Femur (tissue), 1 donor: ENCODE measurements at places on chromosomes 12 and 14.

GRCh38 chr12:38053113-38053512, 263.5 kb upstream of the ALG10B start:
- DNase-seq, result no peak

GRCh38 chr14:69666690-69667211, 55.4 kb downstream of the SUSD6 start:
- no peak for DNase-seq

- DNase-seq, result no peak
These were observed 27.4 kb downstream of the BCL2L14 start for GRCh38 chr12:12097891-12098690.

DNA sequence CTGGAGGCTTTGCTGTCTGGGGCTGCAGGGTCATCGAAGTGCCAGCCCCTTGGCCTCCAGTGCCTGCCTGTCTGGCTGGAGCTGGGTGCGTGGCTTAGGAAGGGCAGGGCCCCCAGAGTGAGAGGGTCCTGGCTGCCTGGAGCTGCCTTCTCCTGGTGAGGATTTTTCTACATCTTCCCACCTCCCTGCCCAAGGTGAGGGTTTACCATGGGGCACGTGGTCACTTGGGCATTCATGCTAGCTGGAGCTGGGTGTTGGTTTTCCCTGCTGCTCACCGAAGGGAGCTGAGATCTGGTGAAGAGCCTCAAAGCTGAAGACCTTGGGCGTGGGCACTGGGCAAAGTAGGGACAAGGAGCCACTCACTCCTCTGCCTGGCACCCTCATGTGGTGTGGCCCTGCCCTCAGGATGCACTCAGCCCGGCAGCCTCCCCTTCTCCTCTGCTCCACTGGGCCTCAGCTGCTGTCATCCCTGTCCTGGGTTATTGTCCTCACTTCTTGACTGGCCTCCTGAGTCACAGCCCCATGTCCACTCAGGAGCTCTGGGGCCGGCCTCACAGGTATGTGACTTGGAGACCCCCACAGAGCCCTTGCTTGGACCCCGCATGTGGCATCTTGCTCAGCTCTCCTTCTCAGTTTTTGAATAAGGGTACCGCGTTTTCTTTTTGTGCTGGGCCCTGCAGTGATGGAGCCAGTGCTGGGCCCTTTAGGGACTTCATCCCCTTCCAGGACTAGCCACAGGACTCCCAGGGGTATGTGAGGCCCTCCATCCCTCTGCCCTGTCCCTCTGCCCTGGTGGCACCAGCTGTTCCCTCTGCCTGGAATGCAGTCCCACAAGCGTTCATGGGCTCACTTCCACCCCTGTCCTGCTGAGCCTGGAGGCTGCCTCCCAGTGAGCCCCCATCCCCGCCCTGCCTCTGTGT, 1.6 kb downstream of the CEP170B start:
- DNase-seq, result peak; percentile 12

DNA sequence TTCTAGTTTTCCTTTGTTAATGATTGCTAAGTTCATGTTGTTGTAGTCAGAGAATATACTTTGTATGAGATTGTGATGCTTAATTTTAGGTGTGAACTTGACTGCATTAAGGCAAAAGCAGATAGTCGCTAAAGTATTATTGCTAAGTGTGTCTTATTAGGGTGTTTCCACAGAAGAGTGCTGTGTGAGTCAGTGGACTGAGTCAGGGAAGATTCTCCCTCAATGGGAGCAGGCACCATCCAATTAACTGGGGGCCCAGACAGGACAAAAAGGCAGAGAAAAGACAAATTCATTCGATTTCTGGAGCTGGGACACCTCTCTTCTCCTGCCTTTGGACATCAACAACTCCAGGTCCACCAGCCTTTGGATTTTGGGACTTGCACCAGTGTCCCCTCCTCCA, 48.5 kb downstream of the BAZ1A start:
- no peak for DNase-seq

GRCh38 chr14:61343991-61344405, 22.6 kb downstream of the PRKCH start:
- no peak for DNase-seq

DNA sequence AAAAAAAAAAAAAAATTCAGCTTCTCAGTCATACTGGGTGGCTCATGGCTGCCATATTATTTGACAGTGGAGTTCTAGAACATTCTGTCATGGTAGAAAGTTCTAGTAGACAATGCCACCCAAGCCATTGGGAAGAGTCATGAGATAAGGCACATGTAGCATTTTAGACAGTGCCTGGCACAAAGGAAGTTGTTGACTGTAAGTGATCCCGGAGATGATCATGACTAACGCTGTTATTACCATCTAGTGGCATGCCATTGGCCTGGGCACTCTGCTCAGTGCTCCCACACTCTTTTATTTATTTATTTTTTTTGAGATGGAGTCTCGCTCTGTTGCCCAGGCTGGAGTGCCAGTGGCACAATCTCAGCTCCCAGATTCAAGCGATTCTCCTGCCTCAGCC, 80.4 kb downstream of the FOXN4 start:
- DNase-seq, result no peak

- peak; percentile 58 for DNase-seq
These were observed 58.1 kb upstream of the CCND2 start for GRCh38 chr12:4215229-4216186.

GRCh38 chr14:22884076-22884737, 1.2 kb downstream of the REM2 start:
- DNase-seq, result no peak

- DNase-seq, result no peak
These were observed 116.5 kb downstream of the BTG1 start for GRCh38 chr12:92029136-92029535.

DNA sequence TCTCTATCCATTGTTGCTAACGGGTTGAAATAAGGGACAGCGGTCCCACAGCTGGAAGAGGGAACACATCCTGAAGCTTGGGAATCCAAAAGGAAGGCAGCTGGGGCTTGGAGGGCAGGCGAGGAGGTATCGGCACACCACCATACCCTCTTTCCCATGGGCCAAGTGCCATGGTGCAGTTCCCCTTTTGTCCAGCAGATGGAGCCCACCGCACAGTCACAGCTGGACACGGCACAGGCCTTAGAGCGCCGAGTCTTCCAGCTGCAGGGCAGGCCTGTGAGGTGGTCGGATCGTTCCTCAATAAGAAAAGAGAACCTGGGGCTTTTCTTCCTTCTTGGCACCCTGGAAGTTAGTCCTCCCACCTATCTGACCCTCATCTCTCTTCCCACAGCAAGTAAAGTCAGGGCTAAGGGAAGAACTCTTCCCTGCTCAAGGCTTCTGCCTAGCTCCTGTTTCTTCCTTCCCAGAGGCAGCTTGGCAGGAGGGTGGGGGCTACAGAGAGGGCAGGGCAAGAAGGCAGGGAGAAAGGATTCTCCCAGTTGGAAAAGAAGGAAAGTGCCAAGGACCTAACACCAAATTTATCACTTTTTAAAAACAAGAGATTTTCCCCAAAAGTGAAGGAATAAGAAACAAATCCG, 8.6 kb downstream of the PPP1R1A start:
- DNase-seq, result peak; percentile 92

GRCh38 chr12:13539051-13539450, 342.5 kb downstream of the EMP1 start:
- no peak for DNase-seq

- DNase-seq, result no peak
These were observed 22.9 kb downstream of the FBXW8 start for GRCh38 chr12:116933512-116934246.

- DNase-seq, result no peak
These were observed 29.2 kb upstream of the CHST11 start for GRCh38 chr12:104427547-104427938.

- no peak for DNase-seq
These were observed 315.5 kb downstream of the SNAPC1 start for GRCh38 chr14:62077676-62078261.

DNA sequence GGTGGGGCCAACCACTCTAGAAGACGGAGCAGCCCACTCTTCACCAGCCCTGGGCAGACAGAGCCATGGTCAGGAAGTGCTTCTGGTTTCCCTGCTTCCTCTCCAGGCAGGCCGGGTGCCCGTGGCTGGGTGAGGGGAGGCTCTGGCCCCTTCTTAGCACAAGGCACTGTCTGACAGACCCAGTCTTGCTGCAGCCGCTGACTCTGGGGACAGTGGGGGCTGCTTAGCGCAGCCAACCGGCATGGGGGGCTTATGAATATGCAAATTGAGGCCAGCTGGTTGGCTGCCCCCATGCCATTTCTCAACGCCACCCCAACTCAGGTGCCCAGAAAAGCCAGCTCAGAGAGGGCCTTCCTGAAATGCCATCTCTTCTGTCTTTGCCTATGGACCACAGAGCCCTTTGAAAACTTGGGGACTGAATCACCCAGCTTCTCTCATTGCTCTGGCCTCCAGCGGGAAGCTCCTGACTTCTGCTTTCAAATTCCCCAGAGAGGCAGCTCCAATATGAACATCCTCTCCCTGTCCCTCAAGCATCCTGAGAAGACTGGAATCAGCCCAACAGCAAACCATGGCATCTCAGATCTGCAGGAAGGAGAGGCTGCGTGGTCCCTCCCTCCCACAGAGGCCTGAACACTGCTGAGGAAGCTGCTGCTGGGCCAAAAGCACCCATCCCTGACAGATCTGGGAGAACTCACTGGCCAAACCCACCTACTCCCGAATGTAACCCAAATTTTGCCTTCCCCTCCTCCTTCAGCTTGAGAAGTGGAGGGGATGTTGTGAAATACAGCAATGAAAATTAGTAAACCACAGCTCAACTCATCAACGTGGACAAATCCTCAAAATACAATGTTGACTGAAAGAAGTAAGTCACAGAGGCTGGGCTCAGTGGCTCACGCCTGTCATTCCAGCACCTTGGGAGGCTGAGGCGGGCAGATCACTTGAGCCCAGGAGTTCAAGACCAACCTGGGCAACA, at the start of gene PROX2:
PROX2 (minus strand) TSS at position 205 of the 973 bp plus-strand sequence. CDS start 12,311 bp downstream, outside the sequence.
- DNase-seq, result no peak

DNA sequence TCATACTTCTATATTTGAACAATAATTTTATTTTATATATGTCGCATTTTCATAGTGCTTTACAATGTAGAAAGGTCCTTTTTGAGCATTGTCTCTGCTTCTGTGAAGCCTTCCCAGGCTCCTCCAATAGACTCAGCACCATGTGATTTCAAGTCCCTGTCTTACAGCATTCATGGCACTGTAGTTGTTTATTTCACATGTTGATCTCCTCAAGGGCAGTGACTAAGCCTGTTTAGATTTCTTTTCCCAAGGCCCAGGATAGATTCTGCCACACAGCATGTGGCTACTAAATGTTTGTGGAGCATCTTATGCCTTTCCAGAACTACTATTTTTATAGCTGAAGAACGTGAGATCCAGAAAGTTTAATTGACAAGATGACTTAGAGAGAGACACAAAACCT, 391.7 kb downstream of the TMEM117 start:
- no peak for DNase-seq

- DNase-seq, result no peak
These were observed 171.1 kb upstream of the ATP2B1 start for GRCh38 chr12:89879766-89880165.

DNA sequence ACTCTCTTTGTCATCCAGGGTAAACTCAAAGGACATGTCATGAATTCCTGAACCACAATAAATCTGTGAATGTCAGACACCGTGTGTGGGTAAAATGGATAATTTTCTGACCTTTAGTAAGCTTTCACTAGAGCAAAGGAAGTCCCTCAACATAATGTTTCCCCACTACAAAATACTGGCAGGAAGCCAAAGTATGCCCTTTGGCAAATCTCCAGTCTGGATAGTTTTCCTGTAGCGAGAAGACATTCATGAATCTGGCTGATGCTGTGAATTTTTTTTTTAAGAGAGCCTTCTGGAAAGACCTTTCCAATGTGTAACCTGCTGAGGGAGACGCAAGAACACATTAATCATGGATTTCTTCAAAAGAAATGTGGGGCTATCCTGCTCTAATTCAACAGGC, 389.6 kb upstream of the DDHD1 start:
- peak; percentile 69 for DNase-seq

- DNase-seq, result no peak
These were observed 39.1 kb downstream of the NT5DC3 start for GRCh38 chr12:103801709-103802585.

GRCh38 chr12:5154091-5154490, 110.4 kb downstream of the KCNA5 start:
- DNase-seq, result no peak

DNA sequence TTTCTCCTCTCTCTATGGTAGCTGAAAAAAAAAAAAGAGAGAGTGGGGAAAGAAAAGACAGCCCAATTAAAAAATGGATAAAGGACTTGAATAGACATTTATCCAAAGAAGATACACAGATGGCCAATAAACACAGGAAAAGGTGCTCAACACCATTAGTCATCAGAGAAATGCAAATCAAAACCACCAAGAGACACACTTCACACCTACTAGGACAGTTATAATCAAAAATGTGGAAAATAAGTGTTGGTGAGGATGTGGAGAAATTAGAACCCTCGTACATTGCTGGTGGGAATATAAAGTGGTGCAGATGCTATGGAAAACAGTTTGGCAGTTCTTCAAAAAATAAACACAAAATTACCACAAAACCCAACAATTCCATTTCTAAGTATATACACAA, 172.4 kb upstream of the GRIN2B start:
- DNase-seq, result no peak

DNA sequence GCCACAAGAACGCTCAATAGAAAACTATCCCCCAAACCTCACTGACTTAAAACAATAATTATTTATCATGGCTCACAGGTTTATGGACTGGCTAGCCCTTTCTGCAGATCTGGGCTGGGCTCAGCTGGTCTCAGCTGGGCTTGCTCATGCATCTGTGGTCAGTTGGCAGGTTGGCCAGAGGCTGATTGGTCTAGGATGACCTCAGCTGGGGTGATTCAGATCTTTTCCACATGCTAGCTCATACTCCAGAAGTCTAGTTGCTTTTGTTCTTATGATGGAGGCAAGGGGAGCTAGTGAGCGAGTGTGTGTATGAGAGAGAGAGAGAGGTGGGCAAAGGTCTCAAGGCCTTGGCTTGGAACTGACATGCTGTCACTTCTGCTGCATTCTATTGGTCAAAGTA, 181.2 kb upstream of the NRXN3 start:
- DNase-seq, result no peak

GRCh38 chr14:80959496-80959895, 4.1 kb downstream of the TSHR start:
- peak; percentile 29 for DNase-seq

DNA sequence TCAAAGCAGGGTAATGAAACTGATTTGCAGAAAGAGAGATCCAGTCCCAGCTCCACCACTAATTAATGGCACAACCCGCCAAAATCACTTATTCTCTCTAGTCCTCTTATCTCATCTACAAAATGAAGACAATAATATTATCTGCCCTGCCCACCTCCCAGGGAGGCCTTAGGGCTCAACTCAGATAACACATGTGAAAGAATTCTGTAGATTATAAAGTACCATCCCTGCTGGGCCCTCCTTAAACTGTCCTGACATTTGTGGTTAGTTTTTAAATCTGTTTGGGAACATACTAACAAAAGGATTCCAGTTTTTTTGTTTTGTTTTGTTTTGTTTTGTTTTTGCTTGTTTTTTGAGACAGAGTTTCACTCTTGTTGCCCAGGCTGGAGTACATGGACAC, 7.3 kb downstream of the POMT2 start:
- no peak for DNase-seq
